ENCODE measurements at places on chromosomes 3 and 15.

- no peak for DNase-seq
Observed at GRCh38 chr3:30893678-30894325, 659 bp downstream of the GADL1 start.

DNA sequence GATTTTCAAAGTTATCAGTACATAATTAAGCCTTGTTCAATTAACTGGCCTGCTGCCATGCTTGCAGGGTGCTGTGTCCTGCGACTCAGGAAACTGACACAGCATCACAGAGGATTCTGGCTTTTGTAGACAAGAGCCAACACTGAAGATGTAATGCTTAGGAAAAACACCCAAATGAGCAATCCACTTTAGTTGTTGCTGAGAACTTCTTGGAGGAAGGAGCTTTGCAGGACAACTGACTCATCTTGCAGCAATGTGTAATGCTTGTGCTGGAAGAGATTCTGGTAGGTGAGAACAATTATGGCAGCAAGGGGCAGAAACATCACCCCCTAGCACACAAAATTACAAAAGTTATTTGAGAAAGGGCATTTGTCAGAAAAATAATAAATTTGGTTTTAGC, 67.6 kb downstream of the NLGN1 start:
- DNase-seq = no peak

GRCh38 chr15:61083788-61084134, 145.3 kb downstream of the RORA start:
- DNase-seq = no peak

DNA sequence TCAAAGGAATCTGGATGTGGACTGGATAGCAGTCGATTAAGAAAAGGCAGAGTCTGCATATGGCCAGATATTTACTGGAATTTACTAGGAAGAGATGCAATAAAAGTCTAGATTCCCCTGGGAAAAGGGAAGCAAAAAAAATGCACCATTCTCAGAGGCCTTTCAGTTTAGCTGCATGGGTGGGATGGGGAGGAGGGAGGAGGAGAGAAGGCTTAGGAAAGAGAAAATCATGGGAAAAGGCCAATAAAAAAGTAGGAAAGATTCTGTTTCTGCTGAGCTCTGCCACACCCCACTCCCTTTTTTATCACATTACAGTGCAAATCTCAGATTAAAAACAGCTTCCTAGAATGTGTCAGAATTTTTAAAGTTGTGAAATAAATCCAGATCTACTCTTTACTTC, 103.6 kb downstream of the ADAMTS9 start:
- DNase-seq = no peak

- no peak for DNase-seq
Observed at GRCh38 chr3:152403632-152404066, 134.9 kb downstream of the MBNL1 start.

DNA sequence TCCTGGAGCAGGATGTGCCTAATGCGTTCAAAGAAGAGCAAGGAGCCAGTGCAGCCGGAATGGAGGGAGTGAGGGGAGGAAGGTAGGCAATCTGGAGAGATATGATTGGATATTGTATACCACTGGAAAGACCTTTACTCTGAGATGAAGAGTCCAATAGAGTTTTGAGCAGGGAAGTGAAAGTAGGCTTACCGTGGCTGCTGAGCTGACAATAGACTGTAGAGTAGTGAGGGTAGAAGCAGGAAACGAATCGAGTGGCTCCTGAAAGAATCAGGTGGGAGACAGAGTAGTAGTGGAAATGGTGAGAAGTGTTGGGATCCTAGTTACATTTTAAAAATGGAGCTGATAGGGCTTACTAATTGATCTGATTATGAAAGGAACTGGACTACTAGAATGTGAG, 51.8 kb upstream of the NUDT16 start:
- DNase-seq = no peak

GRCh38 chr3:73212683-73213082, 151.2 kb downstream of the EBLN2 start:
- DNase-seq = no peak

GRCh38 chr15:62850318-62850717, 192.2 kb upstream of the TPM1 start:
- DNase-seq = no peak

DNA sequence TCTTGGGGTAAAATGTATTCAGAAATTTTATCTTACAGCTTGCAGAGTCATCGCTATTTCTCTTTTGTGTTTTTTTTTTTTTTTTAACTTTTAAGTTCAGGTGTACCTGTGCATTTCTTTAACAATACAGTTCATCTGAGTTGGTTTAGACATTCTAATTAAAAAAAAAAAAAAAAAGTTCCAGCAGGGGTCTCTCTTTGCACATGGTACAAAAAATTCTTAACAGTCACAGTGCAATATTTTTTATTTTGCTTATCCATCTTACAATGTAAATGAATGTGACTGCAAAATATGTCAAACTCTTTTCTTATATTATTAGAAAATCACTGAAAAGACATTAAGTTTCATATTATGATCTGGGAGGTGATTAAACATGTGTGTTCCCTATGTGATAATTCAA, 47.5 kb upstream of the SLC9A9 start:
- no peak for DNase-seq

GRCh38 chr3:108089579-108089978, 1.3 kb downstream of the CD47 start:
- no peak for DNase-seq

Data from SHP77 treated with DMSO at 0.1 percent for 48 hours (cell line).